Activated naive CD8-positive, alpha-beta T cell treated with anti-CD3 and anti-CD28 coated beads, Interleukin-2, amount 10 ng/mL, durations not matched to agents 7 days and 5 days (primary cell): ENCODE measurements at places on chromosomes 16 and 17. TPM values are rescaled to one million over a fixed set of nuclear protein-coding genes. Genes with fewer than 3 reads are reported as not detected.

DNA sequence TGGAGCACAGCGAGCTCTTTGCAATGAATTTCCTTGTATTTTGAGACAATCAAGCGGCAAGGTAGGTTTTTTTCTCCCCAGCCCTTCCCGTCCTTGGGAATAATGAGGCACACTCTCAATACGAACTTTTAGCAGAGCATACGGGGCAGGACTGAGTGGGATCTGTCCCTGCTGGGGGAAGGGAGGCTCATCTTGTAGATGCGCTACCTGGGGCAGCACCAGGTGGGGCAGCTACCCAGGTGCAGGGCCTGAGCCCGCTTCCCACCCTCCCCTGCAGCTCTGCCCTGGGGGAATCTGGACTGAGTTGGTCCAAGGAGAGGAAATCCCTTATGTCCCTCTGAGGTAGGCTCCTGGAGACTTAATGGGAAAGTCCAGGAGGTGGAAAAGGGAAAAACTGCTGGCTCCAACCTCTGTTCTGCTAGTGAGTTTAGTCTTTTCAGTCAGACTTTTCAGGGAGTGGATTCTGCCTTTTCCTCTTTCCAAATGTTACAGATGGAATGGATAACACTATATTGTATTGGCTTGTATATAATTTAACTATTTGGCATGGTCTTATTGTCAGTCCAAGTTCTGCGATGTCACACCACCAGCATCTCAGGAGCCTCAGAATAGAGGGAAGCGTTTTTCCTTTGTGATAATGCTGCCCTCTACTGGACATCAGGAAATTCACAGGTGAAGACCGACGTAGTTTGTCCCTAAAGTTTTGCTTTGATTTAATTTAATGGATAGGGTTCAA, 9.6 kb upstream of the CES1 start:
- no peak for DNase-seq

DNA sequence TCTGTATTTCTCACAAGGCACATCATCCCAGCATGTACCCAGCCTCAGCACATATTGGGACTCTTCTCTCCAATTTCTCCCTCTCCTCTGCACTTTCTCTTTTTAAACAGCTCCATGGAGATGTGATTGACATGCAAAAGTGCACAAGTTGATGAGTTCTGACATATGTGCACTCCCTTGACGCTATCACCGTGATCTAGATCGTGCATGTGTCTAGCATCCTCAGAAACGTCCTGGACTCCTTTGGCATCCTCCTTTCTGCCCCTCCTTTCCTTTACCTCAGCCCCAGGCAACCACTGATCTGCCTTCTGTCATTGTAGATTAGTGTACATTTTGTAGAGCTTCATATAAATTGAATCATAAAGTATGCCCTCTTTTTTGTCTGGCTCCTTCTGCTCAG, 108.0 kb upstream of the HSBP1 start:
- DNase-seq = no peak

DNA sequence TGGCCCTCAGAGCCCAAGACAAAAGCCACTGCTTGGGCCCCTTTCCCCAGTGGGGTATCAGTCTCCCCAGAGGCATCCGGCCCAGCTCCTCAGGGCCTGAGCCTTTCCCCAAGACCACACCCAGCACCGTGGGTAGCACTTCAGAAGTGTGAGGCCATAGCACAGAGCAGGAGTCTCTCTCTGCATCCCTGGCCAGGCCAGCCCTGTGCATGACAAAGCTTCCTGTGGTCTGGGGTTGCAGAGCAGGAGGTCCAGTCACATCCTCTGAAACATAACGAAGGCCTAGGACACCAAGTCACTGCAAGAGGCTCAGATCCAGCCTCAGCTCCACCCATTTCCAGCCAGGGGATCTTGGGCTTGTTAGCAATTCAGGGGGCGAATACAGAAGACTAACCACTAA, 56.8 kb upstream of the ZNF423 start:
- DNase-seq = no peak

DNA sequence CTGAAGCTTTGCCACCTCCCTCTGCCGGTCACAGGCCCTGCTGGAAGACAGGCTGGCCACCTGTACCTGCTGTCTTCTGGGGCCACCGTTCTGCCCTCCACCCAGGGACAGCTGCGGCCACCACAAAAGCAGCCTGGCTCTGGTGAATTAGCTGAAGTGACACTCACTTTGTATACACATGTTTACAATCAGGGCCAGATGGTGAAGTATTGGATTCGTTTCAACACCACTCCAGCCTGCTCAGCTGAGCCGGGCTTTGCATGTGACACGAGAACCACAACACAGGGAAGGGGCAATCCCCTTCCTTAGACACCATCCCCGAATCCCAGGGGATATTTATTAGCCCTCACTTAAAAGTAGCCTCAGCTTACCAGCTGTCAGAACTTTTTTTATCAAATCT, 191.5 kb upstream of the RPL38 start:
- DNase-seq = no peak

DNA sequence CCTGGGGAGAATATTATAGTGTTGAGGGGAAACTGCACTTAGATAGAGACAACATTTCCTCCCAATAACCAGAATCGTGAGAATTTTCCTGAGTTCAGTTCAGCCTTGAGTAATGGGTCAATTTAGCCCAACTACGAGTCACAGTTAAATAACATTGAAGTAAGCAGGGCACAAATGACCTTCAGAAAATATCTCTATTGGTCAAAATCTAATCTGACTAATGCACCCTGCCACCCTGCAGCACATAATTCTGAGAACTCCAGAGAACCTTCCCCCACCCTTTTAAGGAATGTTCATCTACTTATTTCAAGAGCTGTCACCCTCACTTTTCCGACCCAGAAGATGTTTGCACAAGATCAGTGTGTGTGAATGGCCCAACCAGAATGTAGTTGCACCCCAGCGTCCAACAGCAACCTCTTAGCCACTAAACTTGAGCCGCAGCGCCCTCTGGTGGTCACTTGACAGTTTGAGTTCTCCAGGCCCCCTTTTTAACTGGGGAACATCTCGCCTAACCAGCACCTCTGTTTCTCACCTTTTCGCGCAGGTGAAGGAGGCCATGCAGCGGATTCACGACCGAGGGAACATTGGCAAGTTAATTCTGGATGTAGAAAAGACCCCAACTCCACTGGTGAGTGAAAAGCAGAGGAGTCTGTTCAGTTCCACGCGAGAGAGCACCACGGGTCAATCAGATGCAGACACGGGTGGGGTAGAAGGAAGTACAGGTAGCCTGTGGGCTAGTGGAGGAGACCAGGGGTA, 50.9 kb upstream of the CLEC3A start:
- peak; percentile 78 for DNase-seq

- DNase-seq = no peak
Observed at GRCh38 chr17:44293509-44294226, 14.7 kb upstream of the RUNDC3A start.

DNA sequence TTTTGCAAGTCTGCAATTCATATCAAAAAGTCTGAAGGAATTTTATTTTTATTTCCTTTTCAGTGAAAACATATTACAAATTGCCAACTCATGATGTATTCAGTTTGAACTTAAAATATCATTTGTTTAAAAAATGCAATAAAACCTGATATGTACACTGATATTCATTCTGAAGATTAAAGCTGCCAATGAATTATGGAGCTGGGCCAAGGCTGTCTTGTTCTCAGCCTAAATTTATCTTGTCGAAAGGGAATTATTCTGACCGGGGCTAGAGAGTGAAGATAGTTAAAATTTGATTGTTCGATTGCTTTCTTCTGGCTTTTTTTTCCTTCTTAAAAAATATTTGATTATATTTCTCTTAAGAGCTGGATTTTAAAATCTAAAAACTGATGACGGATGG, 54.0 kb upstream of the RBFOX1 start:
- DNase-seq = no peak

TTYH2 gene
- 11.2 TPM for total RNA-seq

DNA sequence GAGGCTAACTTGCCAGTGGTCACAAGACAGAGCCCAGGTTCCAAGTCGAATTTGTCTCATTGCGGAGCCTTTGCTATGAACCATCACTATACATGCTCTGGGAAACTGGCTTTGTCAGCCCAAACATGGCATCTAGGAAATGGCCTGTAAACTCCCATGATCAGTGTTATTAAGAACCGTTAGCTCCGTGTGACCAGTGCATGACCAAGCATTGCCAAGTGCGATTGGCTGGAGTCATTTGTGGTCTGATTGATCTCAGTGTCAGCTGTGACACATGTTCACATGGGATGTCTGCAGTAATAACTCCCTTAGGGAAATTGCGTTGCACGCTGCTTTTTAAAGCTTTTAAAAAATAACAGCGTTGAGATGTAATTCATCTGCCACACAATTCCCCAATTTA, 18.6 kb upstream of the CDH3 start:
- DNase-seq = no peak

- DNase-seq = peak; percentile 79
Observed at GRCh38 chr17:44110823-44111633, 12.4 kb downstream of the HDAC5 start.

DNA sequence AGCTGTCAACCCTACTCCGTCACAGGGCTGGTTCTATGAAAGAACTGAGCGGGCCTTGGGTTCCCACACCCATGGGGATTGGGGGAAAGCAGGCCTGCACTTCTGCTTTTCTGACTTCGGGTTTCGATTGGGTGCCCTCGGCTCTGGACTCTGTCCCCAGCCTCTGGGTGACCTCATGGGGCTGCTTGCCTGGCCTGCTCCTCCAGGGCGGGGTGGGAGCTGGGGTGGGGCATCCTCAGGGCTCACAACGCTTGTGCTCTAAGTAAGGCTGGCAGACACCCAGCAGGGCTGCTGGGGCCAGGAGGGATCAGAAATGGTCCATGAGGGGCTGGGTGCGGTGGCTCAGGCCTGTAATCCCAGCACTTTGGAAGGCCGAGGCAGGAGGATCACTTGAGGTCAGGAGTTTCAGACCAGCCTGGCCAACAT, 19.2 kb downstream of the ARHGAP27 start:
- DNase-seq = no peak

- no peak for DNase-seq
Observed at GRCh38 chr17:27451906-27452305, 4.3 kb upstream of the KSR1 start.

- no peak for DNase-seq
Observed at GRCh38 chr16:50763211-50763610, 21.3 kb downstream of the CYLD start.

HYDIN gene
- total RNA-seq = not detected

DNA sequence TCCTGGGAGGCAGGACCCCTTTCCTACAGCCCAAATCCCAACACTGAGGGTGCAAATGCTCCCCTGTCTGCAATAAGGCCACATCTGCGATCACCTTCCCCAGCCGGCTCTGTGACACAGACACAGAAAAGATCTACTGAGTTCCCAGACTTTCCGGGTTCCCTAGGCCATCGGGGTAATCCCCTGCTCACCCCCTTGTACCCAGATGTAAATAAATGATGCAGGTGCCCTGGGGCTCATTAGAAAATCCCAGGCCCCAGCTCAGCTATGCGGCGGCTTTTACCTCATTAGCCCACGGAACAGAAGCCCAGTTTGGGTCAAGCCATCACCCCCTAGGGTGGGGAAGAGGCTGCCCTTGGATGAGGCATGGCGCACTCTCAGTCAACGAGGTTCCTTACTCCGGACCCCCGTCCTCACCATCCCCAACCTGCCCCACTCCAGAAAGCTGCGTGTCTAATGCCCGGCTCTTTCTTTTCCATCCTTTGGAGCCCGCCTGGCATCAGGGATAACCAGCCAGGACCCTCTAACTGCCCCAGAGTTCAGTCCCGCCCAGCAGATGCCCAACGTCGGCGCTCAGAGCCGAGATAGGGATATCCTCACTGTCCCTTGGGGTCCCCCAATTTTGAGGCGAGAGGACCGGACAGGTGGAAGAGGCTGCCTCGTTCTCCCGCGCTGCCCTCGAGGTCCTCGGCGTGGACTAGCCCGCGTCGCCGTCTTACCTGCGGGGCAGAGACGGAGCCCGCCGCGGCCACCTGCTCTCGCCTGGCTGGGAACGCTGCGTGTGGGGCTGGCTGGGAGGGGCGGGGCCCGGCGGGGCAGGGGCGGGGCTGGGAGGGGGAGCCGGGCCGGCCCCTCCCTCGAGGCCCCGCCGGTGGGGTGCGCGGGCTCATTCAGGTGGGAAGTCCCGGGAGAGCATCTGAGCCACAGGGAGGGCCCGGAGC, at the start of gene ZNF385C:
TSS of gene ZNF385C (minus strand) at position 783 of the 941 bp plus-strand sequence. CDS start 35,417 bp downstream, outside the sequence.
- no peak for DNase-seq

GRCh38 chr16:11768849-11769248, 26.2 kb upstream of the TXNDC11 start:
- DNase-seq = no peak

GRCh38 chr17:73588891-73589290, 55.4 kb downstream of the SDK2 start:
- no peak for DNase-seq

DNA sequence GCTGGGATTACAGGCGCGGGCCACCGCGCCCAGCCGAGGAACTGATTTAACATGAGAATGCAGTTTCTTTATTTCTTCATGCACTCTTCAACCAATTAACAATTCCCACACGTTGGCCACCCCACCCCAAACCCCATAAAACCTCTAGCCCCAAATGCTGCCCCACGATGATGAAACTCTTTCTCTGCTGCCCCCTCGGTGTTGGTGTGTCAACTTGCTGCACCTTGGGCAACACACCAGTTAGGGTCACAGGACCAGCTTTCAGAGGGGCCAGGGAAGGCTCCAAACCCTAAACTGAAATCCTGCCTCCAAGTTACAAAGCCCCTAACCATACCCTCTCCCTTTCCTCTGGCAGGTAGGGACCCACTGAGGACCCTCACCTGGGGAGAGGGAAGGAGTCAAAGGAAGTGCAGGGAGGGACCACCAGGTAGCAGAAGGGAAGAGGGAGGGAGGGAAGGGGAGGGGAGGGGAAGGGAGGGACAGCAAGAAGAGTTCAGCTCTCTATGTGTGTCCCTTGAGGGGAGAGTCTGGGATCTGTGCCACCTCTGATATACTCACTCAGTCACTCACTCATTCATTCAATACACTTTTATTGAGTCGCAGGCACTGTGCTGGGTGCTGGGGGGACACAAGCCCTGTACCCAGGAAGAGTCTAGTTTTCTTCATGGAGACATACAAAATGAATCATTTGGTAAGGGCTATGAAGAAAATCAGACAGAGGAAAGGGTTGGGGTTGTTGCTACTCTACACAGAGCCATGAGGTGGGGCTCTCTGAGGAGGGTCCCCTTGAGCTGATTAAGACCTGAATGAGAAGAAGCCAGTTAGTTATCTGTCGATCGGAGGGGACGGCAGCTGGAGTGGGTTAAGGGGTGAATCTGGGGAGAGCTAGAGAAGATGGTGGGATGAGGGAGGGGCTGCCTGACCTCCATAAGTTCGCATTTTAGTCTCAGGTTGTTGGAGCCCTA, 3.9 kb downstream of the PLXDC1 start:
- DNase-seq = no peak

DNA sequence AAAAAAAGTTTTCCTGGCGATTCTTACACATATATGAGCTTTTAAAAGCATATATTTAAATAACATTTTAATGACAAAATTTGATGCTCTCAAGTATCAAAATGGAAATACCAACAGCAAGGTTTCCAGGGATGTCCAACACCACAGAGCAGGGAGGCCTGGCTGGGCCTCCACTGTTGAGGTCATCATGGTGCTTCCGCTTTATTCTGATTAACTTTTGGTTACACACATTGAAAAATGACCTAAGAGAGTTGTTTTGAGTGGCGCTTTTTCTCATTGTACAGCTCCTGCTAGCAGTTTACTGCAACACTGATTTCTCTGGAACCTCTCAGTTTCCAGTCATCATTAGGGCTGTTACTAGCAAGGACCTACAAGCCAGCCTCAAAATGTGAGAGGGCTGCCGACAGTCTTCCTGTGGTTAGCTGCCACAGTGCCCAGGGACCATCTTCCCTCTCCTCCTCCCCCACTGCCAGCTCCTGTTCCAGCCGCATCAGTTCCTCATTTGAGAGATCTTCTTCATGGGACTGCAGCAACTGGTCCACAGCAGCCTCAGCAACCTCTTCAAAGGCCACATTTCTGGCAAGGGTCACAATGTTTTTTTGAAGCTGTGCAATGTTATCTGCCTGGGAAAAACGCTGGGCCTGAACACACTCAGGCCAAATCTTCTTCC, 21.3 kb downstream of the DEF8 start:
- no peak for DNase-seq

GRCh38 chr17:48995974-48996721, 1.0 kb upstream of the IGF2BP1 start:
- peak; percentile 46 for DNase-seq
